ENCODE measurements at places on chromosomes 16 and 17.

- DNase-seq = no peak
Observed at GRCh38 chr17:6059406-6059805, 10.8 kb upstream of the WSCD1 start.

- DNase-seq = no peak
Observed at GRCh38 chr17:27242951-27243350, 51.0 kb upstream of the WSB1 start.

- DNase-seq = no peak
Observed at GRCh38 chr17:81196505-81197408, 26.0 kb downstream of the CEP131 start.

GRCh38 chr17:5825717-5826330 lies 241.5 kb upstream of the NLRP1 start:
- no peak for DNase-seq

- DNase-seq = no peak
Observed at GRCh38 chr16:12874186-12874585, 27.2 kb upstream of the SHISA9 start.

DNA sequence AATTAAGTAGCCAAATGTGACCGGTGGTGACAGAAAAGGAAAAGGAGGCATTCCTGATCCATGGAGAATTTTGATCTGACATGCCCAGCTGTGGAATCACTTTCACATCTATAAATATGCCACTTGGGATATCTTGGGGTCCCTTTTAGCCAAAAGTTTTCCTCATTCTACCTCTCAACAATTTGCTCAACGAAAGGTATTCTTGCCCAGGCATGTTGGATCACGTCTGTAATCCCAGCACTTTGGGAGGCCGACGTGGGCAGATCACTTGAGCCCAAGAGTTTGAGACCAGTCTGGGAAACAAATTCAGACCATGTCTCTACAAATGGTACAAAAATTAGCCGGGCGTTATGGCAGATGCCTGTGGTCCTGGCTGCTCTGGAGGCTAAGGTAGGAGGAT lies 24.3 kb downstream of the LITAF start:
- DNase-seq = no peak

DNA sequence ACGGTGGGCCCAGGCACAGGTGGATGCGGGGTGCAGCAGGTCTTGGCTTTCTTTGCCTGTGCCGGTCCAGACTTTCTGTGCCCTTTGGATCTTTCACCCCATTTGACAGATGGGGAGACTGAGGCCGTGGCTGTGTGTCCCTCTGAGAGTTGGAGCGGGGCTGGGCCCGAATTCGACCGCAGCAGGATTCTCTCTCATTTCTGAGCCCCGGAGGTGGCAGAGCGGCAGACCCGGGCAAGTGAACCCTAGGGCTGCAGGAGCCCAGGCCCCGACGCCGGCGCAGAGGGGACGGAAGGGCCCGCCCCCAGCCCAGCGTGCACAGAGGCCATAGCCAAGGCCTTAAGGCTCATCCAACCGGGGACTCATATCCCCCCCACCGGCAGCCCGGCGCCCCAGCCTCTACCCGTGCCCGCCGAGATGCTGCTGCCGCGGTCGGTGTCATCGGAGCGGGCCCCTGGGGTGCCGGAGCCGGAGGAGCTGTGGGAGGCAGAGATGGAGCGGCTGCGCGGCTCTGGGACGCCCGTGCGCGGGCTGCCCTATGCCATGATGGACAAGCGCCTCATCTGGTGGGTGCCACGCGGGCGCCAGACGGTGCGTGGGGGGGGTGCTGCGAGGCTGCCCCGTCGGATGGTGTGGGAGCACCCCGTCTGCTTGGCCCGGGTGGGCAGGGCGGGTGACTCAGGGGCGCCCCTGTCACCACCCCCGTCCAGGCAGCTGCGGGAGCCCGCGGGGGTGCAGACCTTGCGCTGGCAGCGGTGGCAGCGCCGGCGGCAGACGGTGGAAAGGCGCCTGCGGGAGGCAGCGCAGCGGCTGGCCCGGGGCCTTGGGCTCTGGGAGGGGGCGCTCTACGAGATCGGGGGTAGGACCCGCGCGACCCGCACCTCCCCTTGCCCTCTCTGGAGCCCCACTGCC lies 857 bp downstream of the TMC8 start:
- DNase-seq = no peak

GRCh38 chr17:80387071-80387470 lies 27.9 kb upstream of the ENDOV start:
- no peak for DNase-seq

GRCh38 chr17:80219763-80220053 lies 425 bp downstream of the SGSH start:
- no peak for DNase-seq

DNA sequence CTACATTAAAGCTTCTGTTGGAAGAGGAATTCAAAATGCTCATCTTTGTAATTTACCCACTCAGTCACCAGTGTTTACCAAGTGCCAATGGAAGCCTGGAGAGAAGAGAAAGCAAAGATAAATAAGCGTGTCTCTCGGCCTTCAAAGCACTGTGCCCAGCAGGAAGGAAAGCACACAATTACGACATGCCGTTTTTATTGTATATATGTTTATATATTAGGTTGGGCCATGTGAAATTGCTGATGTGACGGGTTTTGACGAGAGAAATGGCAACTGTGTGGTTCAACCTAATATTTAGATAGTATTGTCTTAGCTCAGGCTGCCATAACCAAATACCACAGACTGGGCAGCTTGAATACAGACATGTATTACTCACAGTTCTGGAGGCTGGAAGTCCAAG lies 79.3 kb upstream of the HSBP1 start:
- no peak for DNase-seq

GRCh38 chr16:69486724-69487123 lies 62.3 kb downstream of the CYB5B start:
- DNase-seq = no peak

DNA sequence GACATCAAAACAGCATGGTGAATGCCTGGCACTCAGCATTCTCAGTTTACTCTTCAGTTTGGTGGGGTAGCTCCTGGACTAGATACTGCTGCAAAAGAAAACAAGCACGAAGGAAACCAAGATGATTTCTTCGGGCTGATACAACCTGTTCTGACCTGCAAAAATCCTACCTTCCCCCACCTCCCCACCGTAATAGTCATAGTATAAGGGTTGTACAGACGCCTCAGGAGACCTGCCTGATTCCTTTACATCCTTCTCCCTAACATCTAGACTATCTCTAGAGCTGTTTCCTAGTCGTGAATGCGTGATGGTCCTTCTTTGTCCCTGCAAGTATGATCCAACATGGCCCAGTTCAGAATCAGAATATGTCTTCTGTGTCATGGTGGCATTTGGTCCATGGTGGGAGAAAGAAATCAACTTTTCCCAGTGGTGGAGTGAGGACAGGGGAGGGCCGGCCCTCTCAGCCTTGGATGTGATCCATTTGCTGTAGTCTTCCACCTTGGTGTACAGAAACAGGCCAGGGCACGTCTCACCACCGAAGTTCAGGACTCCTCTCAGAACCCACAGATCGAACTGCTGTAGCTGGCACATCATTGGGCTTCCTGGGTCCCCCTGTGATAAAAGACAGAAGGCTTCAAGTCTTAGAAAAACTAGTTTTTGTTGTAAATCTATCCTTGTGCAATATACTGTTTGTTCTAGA lies 14.5 kb downstream of the PRSS54 start:
- DNase-seq = no peak

GRCh38 chr17:50322271-50322670 lies 23.7 kb upstream of the XYLT2 start:
- DNase-seq = no peak

GRCh38 chr16:56019274-56019673 lies 144.1 kb upstream of the CES5A start:
- no peak for DNase-seq

- no peak for DNase-seq
Observed at GRCh38 chr17:57260325-57261083, 4.2 kb downstream of the MSI2 start.

GRCh38 chr16:10889855-10890254 lies 12.9 kb downstream of the CIITA start:
- DNase-seq = no peak

Measured in NCI-H1930 (cell line).